Cerebellar cortex (tissue), 1 donor: ENCODE measurements at places on chromosomes 5 and 9.

- no peak for DNase-seq
These were observed 45.9 kb downstream of the AMBP start for GRCh38 chr9:114031948-114032840.

- peak; percentile 83 for DNase-seq
These were observed 16.9 kb downstream of the PTTG1 start for GRCh38 chr5:160438316-160439204.

- no peak for DNase-seq
These were observed 362.1 kb downstream of the EBF1 start for GRCh38 chr5:158737536-158738027.

DNA sequence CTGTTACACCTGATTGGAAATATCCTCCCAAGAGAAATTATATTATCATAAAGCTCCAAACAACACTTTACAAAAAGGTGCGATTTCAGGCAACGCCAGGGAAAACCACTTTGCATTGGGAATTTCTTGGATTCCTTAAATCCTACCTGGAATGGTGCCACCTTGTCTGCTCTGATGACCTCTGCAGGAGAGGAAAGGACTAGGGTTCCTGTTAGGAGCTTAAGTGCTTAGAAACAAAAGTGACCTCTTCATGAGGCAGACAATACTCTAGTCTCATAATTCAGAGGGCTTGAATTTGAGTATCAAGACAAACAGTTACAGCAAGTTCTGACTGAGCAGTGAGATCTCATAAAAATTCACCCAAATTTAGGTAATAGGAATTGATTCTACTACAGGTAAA lies 33.9 kb upstream of the GLIS3 start:
- DNase-seq: peak; percentile 35

DNA sequence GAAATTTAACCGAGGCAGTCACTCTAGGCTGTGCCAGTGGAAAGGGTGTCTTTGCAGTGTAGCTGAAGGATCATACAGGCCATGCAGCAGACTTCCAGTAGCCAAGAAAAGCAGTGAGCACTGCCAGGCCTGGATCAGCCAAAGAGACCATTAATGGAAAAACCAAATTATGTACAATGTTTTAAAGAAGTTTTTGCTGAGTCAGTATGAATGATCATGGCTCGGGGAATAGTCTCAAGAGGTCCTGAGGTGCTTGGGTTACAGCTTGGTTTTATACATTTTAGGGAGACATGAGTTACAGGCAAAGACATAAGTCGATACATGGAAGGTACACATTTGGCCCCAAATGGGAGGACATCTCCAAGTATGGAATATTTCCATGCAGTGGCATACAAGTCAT lies 141.3 kb downstream of the YTHDC2 start:
- DNase-seq: no peak

DNA sequence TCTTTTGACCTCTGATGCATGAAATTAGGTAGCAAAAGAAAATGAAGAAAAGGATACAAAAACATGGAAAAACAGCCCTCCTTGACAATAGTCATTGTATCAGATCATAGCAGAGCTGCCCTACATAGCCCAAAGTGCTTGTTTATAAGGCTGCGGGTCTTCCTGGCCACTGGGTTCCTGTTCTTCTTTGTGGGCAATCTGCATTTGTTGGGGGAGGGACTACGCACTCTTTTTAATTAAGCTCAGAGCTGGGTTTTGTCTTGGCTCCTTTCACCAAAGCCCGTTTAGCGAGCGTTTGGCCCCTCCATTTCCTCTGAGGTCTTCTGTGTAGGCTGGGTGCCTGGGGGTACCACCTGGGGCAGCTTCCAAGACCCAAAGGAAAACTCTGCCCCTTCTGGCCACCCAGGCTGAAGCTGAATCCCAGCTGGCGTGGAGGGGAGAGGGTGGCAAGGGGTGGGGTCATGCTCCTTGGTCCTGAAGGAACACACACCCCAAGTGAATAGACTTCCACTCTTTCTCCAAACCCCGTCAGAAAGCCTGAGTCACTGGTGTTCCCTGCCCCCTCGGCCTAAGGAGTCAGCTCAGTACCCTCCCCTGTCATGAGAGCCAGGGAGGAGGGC lies 6.5 kb upstream of the PAX5 start:
- DNase-seq: no peak

DNA sequence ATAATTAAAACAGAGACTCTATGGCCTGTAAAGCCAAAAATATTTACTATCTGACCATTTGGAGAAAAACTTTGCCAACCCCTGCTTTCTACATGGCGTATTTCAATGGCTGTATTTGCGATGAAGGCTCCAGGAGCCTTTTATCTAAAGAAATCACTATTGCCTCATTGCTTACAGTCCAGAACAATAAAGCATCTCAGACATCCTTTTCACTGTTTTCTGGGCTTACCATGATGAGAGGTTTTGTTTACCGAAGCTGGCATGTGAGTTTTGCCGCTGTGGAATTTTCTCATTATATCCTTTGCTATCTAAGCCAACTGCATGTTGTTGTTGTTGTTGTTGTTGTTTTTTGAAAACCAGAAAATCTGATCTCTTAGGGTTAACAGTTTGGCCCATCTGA lies 13.9 kb downstream of the PALM2AKAP2 start:
- DNase-seq: no peak

GRCh38 chr9:111078391-111079038 lies 40.2 kb upstream of the LPAR1 start:
- no peak for DNase-seq

- no peak for DNase-seq
These were observed 113.3 kb downstream of the PPP2R2B start for GRCh38 chr5:146765089-146765832.

- no peak for DNase-seq
These were observed 105.2 kb upstream of the IER5L start for GRCh38 chr9:129283291-129283691.

GRCh38 chr5:14299666-14300065 lies 156.5 kb downstream of the TRIO start:
- DNase-seq: no peak

DNA sequence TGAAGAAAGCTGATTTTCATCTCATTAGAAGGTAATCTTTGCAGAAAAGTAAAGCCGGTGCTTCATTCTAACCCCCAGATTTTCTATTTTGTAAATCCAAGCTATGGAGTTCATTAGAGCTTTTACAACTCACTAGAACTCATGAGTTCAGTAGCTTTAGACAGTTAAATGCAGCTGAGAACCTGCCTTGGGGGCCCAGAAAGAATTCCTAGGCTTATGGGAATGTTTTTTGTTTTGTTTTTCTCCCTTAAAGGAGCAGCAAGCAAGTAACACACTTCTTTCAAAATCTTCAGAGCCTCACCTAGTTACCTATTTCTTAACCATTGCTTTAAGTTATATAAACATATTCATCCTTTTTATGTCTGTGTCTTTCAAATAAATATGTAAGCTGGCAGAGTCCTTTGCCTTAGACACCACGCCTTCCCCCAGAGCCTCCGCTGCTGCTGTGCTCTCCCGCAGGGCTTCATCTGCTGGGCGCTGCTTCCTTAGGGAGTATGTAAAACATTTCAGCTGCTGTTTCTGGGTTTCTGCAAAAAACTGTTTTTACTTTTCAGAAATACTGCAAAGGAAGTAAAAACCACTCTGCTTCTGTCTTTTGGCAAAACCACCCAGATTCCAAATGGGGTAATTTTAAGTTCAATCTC lies 132.9 kb downstream of the CDC42SE2 start:
- no peak for DNase-seq
